ENCODE measurements at places on chromosomes 7 and 10.

DNA sequence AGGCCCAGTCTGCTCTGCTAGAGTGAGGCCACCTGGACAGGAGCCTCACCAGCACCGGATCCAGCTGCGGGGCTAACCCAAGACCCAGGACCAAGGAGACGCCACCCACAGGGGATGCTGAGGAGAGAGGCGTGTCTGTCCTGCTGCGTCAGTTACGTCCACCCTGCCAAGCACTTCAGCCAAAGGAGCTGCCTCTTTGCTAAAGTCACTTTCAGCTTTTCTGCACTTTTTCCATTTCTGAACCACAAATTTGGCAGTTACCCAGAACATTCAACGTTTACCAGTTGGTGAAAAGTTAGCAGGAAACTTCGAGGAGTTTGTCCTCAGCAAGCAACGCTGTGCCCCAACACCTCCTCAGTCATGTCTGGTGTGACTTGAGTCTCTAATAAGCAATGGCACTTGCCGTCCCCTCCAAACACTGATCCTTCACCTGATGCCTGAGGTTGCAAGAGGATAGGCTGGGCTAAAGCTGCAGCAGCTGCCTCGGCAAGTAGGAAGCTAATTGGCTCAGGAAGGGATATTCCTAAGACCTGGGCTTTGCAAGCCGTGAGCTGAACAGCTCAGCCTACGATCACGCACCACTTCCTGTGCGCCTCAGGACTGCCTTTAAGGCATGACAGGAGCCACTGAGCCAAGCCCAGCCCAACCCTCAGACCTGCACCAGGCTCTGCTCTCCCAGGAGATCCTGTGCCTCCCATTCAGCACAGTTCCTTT, 40.1 kb downstream of the KCNH2 start:
- peak; percentile 49 for DNase-seq

GRCh38 chr7:117118579-117119180, 165.4 kb downstream of the ST7 start:
- no peak for DNase-seq

GRCh38 chr7:27822245-27822644, 82.3 kb downstream of the TAX1BP1 start:
- no peak for DNase-seq

DNA sequence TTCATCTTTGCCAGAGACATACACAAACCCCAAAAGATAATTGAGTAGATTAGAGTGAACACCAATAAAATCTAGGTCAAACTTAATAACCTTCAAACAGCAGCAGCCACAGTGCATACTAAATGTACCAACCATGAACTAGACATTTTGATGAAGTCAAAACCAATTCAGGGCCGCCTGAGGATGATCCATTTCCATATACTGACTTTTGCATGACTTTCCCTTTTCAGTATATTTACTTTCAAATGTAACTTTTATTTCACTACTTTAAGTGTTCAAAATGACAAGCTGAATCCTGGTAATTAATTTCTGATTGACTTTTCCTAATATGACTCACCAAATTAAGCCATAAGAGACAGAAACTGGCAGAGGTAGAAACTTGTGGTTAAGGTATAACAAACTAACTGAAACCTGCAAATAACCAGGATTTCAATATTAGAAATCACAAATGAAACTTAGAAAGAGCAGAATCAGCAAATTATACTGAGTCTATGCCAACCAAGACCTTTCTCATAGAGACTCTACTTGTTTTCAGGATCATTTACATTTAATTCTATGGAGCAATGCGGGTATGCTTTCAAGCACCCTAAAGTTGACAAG, 171.9 kb upstream of the LRRN3 start:
- DNase-seq, result no peak

- DNase-seq, result no peak
Measured at GRCh38 chr10:110704906-110705476, 60.9 kb downstream of the RBM20 start.

DNA sequence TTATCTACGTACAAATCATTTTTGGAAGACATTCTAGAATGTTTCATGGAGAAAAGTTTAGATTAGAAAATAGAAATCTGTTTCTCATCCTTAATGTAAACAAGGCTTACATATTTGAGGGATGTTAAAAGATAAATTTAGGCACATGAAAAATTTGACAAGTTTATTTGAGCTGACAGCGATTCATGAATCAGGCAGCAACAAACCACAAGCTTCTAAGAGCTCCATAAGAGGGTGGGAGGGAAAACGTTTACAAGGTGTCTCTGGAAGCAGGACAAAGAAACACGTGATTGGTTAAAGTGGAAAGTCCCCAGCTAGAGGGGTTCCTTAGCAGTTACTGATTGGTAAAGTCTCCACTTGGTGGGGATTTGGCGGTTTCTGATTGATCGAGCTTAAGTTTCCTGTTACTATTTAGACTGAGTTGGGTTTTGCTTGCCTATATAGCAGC, 228.9 kb upstream of the PITRM1 start:
- no peak for DNase-seq

- no peak for DNase-seq
Measured at GRCh38 chr7:89839329-89839728, 314.9 kb upstream of the STEAP1 start.

- DNase-seq, result peak; percentile 85
Measured at GRCh38 chr10:6920072-6921019, 340.3 kb upstream of the PRKCQ start.

GRCh38 chr10:75294866-75295701, 59.3 kb upstream of the COMTD1 start:
- DNase-seq, result peak; percentile 80

- DNase-seq, result no peak
Measured at GRCh38 chr10:32731527-32731926, 226.5 kb downstream of the ITGB1 start.

- peak; percentile 47 for DNase-seq
Measured at GRCh38 chr7:37833107-37833817, 15.1 kb upstream of the NME8 start.

DNA sequence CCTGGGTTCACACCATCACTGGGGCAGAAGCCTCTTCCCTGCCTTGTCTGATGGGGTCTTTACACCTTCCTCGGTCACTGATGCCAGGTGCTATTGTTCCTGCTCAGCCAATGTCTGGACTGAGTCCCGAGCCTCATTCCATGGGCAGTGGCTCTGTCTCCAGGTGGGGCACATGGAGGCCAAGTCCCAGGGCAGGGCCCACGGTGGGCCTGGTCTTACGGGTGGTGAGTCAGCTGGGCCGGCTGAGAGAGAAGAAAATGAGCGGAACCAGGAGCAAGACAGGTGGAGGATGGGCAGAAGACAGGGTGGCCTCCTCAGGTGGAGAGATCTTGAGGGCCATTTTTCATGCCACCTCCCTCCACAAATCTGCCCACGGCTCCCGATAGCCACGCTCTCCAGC, 131.7 kb upstream of the FAM20C start:
- no peak for DNase-seq

DNA sequence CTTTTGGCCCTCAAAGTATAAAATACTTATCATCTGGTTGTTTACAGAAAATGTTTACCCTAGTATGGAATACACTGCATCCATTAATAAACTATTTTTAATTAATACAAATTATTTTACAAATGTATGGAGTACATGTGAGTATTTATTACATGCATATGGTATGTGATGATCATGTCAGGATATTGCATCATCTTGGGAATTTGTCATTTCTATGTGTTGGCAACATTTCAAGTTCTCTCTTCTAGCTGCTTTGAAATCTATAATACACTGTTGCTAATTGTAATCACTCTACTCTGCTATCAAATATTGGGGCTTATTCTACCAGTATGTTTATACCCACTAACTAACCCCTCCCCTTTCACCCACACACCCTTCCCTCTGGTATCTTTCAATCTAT, 103.9 kb upstream of the THSD7A start:
- no peak for DNase-seq

DNA sequence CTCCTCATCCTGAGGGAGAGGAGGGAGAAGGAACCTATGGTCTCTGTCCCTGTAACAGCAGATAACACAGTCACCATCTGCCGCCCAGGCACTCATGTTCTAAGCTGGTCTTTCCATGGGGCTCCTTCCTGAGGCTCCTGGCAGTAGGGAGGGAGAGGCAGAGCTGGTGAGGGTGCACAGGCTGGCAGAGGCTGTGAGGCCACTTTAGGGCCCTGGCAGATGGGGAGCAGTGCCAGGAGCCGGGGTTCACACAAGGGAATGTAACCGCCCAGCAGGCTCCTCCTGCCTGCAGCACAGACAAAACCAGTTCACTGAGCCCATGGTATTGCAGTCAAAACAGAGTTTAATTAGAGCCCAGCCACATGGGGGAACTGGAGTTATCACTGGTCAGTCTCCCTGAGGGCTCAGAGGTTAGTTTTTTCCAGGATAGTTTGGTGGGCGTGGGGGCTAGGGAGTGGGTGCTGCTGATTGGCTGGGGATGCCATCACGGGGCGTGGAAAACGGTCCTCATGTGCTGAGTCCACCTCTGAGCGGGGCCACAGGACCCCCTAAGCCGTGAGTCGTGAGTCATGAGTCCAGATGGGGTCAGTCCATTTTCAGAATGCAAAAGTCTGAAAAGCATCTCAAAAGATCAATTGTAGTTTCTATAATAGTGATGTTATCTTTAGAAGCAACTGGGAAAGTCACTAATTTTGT, 499.3 kb upstream of the FOXK1 start:
- no peak for DNase-seq

DNA sequence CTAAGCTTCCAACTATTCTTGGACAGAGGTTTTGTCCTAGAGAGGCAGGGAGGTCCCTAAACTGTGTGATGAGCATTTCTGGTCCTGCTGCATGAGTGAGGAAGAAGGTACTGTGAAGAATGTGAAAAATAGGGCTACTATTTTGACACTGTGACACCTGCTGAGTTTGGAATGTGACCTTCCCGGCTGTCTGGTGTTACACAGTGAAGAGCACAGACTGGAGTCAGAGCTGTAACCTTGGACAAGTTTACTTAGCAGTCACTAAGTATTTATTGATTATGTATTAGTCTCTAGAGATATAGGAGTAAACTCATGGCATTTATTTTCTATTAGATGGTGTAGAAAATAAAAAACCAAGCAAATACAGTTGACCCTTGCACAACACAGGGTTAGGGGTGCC, 12.3 kb downstream of the GOLGA7B start:
- DNase-seq, result no peak

- DNase-seq, result no peak
Measured at GRCh38 chr7:8141070-8141469, 120.9 kb downstream of the ICA1 start.

- DNase-seq, result no peak
Measured at GRCh38 chr7:22730921-22731654, 4.1 kb downstream of the IL6 start.

DNA sequence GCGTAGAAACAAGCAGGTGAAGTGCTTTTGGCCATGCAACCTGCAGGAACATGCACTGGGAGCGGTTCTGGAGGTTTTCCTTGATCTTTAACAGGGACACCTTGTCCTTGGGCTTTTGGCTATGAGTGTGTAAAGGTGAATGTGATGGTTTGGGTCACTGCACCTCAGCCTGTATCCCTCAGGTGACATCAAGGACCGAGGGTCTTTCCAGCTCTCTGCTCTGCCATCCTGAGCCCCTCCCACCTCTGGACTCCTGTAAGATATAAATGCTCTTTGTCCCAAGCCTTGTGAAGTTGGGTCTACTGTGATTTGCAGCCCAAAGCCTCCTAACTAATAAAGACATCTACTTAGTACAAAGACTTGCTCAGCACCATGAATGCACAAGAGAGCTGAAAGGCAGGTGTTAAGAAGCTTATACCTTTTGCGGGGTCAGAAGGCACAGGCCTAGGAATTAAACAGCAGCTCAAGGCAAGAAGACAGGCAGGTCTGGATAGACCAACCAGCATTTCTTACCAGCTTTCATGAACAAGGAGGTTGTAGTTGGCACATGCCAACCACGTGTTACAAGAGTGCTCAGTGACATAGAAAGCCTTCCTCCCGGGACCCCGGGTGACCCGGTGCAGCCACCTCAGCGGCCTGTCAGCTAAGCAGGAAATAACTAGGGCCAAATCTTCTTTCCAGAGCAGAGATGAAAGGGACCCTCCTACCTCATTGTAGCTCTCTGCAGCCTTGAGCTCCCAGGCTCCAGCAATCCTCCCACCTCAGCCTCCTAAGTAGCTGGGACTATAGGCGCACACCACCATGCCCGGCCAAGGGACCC, 89.9 kb downstream of the CARD11 start:
- DNase-seq, result no peak

- DNase-seq, result no peak
Measured at GRCh38 chr10:77566236-77566635, 71.4 kb downstream of the KCNMA1 start.

DNA sequence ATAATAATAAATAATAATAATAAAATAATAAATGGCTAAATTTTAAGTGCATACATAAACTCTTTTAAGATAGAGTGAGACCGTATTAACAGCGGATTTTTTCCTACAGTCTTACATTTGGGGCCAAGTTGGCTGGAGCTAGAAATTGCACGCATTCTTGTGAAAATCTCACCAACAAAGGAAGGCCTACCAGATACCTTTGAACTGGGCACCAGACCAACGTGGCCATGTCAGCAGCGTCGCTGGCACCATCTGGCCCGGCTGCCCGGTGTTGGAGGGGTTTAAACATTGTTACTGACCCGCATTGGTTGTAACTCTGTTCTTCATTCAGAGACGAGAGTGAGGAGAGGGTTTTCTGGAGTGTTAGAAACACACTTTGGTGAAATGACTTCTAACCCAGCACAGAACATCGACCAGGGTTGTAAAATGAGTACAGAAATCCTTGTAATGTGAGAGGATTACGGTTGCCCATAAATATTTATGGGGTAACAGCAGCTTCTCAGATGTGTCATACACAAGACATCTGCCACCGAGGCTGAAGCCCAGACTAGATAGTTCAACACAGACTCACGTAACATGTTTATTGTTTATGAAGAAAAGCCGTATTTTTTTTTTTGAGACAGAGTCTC, 34.6 kb upstream of the UNCX start:
- DNase-seq, result no peak

DNA sequence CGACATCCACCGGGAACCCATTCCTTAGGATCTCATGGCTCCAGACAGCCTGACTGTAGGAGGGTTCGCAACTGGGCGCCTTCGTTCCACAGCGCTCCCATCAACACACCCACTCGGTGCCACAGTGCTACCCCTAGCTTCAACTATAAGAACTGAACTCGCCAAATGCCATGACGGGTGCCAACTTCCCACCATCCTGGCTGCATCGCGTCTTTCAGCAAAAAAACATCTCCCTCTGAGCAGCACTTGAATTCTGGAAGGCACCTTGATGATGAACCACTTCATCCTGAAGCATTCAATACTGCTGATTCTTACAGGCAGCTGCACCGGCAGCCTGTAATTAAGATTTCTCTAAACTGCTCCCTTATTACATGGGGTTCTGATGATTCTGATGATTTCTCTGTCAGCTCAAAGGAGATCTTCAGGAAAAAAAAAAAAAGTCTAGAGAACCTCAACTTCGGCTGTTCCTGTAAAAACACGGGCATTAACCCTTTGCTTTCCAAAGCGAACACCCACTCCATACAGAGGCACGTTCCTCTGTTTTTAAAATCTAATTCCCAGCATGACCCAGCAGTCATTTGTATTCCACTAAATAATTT, 1.3 kb downstream of the CYTH3 start:
- peak; percentile 44 for DNase-seq

DNA sequence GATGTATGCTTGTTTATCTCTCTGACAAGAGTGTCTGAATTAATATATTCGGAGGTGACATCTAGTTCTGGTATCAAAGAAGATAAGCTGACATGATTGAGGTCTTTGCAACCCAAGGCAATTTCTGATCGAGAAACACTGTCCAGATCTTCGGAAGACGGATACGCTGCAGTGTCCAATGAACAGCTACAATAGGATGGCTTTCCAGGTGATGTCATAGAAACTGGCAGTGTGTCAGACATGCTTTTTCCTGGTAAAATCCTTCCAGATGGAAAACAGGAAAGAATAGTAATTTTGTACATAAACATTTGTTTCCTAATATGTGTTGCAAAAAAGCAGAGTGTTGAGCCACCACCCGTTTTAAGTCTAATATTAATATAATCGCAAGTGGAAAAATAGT, 33.4 kb downstream of the VWDE start:
- no peak for DNase-seq

- DNase-seq, result no peak
Measured at GRCh38 chr10:9656386-9656785, 1361.3 kb upstream of the CELF2 start.

Measured in activated T-cell treated with anti-CD3 and anti-CD28 coated beads, Interleukin-2, amount 50 U/mL, for 48 hours (primary cell).